CD4-positive, alpha-beta T cell treated with Interleukin-17A for 4 hours (primary cell): ENCODE measurements at places on chromosomes 4 and X.

DNA sequence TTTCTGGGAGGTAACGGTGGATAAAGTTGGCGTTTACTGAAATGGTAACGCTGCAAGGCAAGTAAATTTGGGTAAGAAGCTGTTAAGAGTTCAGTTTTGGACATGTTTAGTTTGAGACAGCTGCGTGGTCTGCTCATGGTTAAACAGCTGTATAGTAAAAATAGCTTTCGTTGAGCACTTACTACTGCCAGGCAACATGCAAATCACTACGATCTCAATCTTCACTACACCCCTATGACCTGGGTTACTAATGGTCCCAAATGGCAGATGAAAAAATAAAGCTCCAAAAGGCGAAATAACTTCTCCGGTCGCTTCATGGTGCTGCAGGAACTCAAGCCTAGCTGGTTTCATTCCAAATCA lies 22.2 kb downstream of the FABP2 start:
- DNase-seq = no peak

- no peak for DNase-seq
Observed at GRCh38 chr4:94304365-94304971, 38.2 kb downstream of the HPGDS start.

DNA sequence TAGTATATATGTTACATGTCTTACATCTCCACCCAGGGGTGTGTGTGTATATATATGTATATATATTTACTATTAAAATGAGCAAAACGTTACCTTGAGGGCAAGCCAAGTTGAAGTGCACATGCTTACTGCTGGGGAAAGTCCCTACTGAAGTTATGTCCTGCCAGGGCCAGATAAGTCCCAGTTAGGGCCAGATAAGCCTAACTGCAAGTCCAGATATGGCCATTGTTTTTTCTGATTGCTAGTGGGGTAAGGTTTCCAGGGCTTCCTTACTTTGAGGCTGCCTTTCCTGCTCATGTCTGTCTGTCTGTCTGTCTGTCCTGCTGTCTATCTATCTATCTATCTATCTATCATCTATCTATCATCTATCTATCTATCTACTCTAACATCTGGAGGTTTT lies 19.3 kb upstream of the ZNF81 start:
- no peak for DNase-seq

- no peak for DNase-seq
Observed at GRCh38 chr4:107800706-107801105, 24.0 kb upstream of the SGMS2 start.

DNA sequence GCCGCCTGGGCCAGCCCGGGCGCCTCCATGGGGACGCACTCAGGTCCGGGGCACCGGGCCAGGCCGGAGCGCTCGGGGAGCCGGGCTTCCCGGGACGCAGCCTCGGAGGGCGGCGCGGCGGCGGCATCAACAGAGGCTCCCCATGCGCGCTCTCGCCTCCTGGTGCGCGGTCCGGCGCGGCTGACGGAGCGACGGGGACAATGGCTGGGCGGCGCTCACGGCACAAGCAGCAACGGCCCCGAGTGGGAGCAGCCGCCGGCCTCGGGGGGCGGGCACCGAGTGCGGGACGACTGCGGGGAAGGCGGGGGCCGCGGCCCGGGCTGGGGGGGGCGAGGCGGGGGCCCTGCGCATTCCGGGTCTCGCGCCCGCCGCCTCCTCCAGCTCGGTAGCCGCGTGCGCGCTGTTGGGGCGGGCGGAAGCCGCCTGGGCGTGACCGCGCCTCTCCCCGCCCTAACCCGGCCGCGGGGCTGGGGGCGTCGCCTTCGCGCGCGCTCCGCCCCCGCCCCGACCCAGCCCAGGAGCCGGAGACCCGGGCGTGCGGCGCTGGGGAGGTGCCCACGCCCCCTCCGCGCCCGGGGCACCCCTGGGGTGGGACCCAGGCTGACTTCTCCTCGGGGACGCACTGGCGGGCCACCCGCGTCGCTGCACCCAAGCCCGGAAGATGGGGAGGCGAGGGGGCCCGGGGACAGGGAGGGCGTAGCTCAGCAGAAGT lies at the start of gene PRKX:
TSS of gene PRKX (minus strand) at position 425 of the 712 bp plus-strand sequence. CDS start at position 29, 396 bp downstream.
- DNase-seq = peak; percentile 85
